Fibroblast of skin of left quadriceps (primary cell): ENCODE measurements at places on chromosomes 3 and 15.

DNA sequence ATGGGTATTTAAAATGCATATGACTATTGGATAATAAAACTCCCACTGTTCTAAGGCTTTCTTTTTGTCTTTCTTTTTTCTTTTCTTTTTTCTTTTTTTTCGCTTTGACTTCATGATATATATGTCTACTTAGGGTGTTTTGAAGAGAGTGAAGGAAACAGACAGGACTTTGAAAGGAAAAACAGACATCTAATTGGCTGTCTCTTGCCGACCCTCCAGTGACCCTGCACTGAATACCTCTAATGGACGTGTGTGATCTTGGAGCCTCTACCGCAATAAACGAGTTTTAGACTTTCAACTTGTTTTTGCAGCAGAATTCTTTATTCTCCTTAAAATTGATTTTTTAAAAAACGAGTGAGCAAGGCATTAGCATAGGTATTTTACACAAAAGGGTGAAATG lies 158.1 kb upstream of the NR2F2 start:
- no peak for DNase-seq

DNA sequence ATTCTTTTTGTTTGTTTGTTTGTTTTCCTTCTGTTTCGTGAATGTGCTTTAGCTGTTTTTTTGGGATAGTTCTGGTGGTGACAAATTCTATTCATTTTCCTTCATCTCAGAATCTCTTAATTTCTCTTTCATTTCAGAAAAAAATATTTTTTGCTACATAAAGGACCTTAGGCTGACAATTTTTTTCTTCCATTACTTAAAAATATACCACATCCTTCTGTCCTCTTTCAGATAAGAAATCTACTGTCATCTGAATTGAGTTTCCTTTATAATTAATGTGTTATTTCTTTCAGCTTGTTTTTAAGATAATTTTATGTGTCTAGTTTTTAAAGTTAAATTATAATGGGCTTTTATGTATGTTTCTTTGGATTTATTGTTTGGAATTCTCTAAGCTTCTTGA lies 47.6 kb downstream of the IL16 start:
- no peak for DNase-seq

GRCh38 chr15:96586901-96587300 lies 256.4 kb downstream of the NR2F2 start:
- no peak for DNase-seq

GRCh38 chr3:51306093-51306492 lies 79.0 kb upstream of the MANF start:
- DNase-seq, result no peak

DNA sequence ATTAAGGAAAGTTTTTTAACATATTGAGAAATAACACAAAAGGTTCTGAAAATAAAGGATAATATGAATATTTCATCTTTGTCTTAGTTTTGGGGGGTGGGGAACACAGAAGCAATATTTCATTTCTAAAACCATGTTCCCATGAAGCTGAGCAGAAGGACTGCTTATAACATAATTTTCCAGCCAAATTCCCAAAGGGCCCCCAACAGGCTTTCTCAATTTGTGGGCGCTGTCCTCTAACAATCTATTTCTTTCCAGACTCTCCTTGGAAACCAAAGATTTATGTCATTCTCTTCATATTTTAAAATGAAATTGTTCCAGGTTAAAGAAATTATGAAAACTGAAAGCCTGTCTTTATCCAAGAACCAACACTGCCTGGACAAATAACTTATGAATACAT lies 273.5 kb downstream of the ZBTB20 start:
- DNase-seq, result no peak

GRCh38 chr3:61927332-61927731 lies 366.0 kb downstream of the PTPRG start:
- peak; percentile 76 for DNase-seq

- no peak for DNase-seq
Measured at GRCh38 chr3:171511450-171511849, 51.2 kb upstream of the TNIK start.

DNA sequence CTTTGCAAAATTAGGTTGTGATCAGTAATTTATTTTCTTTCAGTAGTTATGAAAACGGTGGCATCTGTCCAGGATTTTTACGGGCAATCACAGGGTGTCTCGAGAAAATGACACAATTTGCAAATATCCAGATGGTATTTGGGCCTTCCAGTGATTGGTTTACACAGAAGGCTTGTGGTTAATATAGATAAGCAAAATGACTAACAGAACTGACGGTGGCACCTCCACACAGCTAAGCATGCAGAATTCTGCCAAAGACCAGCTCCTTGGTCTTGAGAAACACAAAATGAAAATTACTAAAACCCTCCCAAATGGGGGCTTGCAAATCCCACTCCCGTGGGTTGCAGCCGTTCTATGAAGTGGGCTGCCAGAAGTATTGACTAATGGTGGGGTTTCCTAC lies 5.5 kb downstream of the ARHGEF3 start:
- peak; percentile 13 for DNase-seq

- no peak for DNase-seq
Measured at GRCh38 chr3:133196527-133196926, 158.3 kb downstream of the TMEM108 start.

GRCh38 chr3:89368846-89369245 lies 261.4 kb downstream of the EPHA3 start:
- no peak for DNase-seq

GRCh38 chr3:174016186-174016585 lies 618.6 kb downstream of the NLGN1 start:
- peak; percentile 51 for DNase-seq

DNA sequence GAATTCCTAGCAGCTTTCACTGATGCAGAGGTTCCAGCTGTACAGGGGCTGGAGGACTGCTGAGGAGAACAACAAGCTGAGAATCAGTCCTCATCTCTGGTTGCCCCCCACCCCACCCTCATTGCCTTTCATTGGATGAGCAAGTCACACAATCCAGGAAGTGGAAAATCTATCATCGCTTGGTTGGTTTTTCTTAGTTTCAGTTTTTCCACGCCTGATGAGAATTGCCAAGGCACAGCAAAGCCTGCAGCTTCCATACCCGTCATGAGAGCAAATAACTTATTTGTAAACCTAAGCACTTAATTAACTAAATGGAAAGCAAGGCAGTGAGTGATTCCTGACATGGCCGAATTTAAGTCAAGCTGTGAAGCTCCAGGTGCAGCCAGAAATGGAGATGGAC lies 21.4 kb upstream of the LIPC start:
- DNase-seq, result no peak

- DNase-seq, result no peak
Measured at GRCh38 chr3:183369117-183369516, 59.3 kb downstream of the MCF2L2 start.

GRCh38 chr15:61629269-61629668 lies 400.2 kb upstream of the RORA start:
- no peak for DNase-seq

GRCh38 chr3:33883951-33884561 lies 85.6 kb downstream of the PDCD6IP start:
- no peak for DNase-seq

- DNase-seq, result peak; percentile 2
Measured at GRCh38 chr3:54712539-54712938, 215.3 kb downstream of the LRTM1 start.

DNA sequence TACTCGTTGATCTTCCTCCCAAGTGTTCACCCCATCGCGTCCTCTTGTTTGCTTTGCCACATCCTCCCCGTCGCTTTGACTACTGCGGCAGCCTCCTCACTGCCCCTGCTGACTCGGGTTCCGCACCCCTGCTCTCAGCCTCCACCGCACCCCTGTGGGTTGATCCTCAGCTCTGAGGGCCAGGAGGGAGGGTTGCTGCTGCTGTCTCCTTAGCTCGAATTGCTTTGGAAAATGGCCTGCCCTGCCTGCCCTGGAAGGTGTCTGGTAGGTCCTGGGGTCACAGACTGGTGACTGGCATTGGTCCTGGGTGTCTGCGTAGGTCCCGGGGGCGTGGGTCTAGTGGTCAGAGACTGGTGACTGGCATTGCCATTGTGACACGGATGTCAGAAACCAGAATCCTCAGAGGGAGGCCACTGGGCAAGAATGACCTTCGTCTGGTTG lies 9.4 kb downstream of the MUC4 start:
- no peak for DNase-seq

GRCh38 chr3:127275287-127275781 lies 12.5 kb downstream of the PRR20G start:
- DNase-seq, result no peak
